Urothelium cell line (cell line): ENCODE measurements at places on chromosomes 6 and 20.
A peak's percentile ranks its signal among the peaks of the same experiment; 100 is the strongest.

GRCh38 chr6:1040393-1040792, 271.5 kb upstream of the FOXQ1 start:
- no peak for DNase-seq

GRCh38 chr6:18445228-18445627, 58.1 kb downstream of the RNF144B start:
- DNase-seq, result no peak

- DNase-seq, result peak; percentile 91
Observed at GRCh38 chr6:161273752-161274487, at the start of gene AGPAT4. Gene AGPAT4 (minus strand): TSS chr6:161274061. CDS start chr6:161232213, 41,848 bp downstream.

GRCh38 chr6:129586815-129587214, 123.2 kb downstream of the ARHGAP18 start:
- no peak for DNase-seq

DNA sequence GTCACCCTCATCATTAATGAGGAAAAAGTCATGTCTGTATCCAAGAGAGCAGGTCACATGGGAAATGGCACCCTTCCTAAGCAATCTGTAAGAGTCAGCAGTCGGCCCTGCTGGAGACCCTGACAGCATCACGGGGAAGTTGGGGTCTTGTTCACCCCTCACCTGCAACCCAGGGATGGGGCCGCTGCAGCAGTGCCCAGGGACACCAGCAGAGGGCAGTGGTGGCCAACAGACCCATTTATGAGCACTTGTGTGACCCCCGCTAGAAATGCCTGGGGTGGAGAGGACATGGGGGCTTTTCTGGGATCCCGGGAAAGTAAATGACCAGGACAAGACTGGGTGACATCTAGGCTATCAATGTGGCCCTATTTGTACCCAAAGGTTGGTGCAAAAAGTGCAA, 35.9 kb downstream of the ANKRD60 start:
- DNase-seq, result no peak

- no peak for DNase-seq
Observed at GRCh38 chr6:75306064-75306463, 21.5 kb upstream of the TMEM30A start.

DNA sequence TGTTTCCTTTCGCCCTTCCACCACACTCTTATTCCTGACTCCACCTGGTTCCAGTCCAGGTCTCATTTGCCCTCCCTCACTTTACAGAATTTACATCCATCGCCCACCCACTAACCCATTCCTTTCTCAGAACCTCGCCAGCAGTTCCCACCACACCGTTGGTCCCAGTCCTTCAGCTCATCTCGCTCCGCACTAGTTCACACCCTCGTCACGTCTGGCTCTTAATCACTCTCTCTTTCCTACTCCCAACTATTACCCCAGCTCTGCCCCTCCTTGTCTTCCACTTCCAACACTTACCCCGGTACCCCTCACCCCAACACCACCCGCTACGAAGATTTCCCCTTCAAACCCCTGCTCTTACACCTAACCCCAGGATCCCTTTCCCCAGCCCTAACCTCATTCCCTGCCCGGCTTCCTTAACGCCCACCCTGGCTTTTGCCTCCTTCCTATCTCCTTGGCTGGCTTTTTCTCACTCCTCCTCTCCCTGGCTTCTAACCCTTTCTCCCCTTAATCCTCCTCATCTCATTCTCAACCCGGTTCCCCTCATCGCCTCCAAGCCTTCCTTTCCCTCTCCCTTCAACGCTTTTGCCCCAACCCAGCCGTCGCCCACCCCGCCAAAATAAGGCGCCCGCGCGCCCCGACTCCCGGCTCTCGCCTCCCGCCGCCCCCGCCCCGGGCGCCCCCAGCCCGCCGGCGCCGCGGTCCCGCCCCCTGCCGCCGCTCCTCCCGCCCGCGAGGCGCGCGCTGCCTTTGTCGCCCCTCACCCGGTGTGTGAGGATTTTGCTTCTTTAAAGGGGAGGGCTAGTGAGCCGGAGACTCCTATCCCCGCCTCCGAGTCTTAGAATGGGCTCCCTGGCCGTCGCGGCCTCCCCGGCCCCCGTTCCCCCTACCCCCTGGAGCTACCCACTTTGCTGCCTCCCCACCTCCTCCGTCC, 542 bp downstream of the USP49 start:
- DNase-seq, result peak; percentile 18

DNA sequence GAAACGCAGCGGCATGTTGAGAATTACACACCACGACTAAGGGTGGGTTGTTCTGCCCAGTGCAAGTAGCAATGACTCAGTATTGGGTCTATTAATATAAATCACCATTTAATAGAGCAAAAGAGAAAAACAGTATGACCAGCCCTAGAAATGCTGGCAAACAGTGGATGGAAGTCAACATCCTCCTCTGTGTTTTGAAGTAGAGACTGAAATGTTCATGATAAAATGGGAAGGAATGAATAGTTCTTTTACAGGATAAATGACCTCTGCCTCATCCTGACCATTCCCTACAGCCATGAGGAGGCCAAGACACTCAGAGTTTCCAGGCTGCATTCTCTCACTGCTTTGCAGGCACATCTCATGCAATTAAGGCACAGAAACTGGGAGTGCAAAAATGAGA, 111.8 kb downstream of the PSMB1 start:
- DNase-seq, result no peak

DNA sequence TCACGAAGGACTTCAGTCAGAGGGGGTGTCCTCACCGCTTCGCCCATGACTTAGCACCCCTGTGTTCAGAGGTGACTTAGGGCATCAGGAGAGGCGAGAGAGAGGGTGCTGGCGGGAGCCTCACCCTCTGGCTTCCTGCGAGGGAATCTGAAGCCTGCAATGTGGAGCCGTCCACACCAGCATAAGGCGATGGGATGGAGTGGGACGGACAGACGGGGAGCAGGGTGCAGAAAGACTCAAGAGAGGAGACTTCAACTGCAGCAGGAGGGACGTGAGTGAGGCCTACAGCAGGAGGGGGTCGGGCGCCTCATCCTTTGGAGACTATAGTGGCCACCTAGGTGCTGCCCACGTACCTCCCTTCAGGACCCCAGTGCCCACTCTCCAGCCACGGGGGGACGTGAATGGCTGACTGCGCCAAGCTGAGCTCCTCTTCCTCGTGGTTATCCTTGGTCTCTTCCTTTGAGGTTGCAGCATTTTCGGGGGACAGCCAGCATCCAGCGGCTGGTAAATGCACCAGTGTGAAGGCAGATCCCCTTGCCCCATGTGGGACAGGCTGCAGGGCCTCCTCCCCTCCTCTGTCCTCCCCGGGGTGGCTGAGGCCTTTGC, 26.9 kb upstream of the MLN start:
- DNase-seq, result no peak

- DNase-seq, result peak; percentile 91
Observed at GRCh38 chr20:62791301-62792181, 4.7 kb upstream of the MRGBP start.

DNA sequence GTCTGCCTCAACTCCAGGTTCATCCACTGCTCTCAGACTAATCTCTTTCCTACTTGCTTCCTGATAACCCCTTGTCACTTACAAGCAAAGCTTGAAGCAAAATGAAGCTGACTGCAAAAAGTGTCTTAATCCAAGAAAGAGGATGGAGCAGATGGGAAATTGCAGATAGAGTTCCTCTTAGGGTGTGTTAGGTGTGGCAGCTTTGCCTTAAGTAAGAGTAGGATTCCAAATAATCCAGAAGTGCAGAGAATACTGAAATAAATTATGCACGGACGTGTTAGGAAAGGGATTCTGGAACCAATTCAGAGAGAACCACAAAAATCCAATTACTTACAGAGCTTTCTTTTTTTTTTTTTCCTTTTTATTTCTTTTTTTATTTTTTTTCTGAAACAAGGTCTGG, 6.1 kb upstream of the RPL7L1 start:
- no peak for DNase-seq

GRCh38 chr6:130018744-130019325, 454 bp downstream of the L3MBTL3 start:
- DNase-seq, result peak; percentile 14

DNA sequence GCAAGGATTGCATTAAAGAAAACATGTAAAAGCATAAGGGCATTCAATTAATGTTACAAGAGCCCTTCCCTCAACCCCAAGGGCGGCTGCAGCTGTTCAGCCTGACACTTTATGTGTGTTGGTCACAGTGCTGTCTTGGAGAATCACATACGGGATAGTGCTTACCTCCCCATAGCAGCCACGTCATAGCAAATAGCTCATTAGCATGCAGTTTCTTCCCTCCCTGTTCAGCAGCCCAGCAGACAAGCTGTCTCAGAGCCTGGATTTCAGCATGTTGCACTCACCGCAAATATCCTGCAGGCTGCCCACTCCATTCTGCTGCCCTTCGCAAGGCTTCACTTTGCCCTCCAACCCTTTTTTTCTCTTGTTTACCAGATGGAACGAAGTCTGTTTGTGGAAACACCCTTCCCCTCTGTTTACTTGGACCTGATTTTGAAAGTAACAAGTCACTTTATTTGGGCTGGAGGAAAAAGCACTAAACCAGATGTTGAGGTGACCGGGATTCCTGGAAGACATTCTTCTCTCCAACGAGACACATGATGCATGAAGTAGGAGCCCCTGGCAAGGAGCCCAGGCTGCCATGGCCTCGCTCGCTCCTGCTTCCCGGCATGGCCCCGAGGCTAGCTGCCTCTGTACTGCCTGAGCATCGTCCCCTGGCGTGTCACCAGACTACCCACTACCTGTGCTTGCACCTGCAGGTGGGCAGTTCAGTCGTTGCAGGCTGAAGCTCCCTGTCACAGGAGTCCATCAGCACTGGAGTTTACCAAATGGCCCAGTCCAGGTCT, 151.6 kb upstream of the GMDS start:
- DNase-seq, result no peak

GRCh38 chr6:43695215-43695966, 7.8 kb upstream of the MRPS18A start:
- no peak for DNase-seq
